DMS53 (cell line): ENCODE measurements at places on chromosomes 2 and 18.

DNA sequence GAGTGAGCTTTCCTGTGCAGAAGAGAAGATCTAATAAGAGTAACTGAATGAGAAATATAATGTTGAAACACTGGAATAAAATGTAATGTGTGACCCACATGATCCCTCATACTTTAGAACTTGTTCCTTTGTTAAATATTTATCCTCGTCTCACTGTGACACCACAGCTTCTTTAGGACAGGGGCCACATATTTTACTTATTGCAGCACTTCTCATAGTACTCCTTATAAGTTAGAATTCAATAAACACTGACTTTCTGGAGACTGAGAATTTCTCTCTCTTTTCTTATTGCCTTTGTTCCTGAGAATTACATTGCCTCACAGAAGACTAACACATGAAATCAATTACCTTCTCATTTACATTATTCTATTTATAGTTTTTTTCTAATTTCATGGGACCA, 1234.6 kb upstream of the CHAC2 start:
- DNase-seq, result no peak

DNA sequence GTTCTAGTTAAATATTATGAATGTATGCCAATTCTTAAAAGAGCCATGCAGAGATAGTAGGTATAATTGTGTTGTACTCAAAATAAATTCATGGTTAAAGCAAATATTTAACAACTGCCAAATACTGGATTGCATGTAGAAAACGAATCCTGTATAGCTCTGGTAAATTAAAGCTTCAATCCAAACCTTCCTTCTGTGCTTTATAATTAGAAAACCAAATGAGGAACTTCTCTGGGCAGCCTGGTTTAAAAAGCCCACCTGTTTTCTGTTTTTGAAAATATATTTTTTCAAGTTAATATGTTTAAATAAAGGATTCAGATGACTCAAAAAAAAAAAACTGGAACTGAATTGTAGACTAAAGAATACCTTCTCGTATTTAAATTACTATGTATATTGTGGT, 48.3 kb upstream of the ITGA4 start:
- no peak for DNase-seq

DNA sequence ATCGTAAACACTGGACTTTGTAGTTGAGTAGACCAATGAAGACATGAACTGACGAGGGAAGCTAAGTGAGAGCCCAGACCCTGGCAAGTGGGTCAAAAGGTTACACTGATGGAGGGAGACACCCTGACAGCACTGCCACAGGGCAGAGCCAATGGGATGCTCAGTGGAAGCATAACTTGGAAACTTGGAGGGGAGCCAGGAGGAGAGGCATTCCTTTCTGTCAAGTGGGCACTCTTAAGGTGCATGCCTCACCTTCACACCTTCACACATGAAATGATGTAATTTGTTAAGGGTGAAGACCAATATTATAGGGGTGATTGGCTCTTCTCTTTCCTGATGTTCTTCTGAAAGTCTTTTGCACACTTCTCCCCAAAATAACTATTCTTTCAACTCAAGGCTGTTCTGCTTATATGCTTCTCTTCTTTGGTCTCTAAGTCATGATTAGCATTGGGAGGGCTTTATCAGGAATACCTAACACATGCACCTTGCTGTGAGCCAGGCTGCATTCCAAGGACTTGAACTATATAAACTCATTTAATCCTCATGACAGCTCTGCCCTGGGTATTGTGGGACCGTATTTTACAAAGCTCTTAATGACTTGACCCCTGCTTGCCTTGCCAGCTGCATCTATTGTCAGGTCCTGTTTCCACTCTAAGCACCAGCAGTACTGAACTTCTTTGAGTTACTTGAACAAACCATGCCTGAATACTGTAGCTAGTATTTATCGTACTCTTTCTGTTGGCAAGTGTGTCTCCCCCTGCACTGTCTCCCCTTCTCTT, 19.0 kb downstream of the RPL37A start:
- DNase-seq, result no peak

GRCh38 chr2:219661955-219662395, 34.5 kb downstream of the SLC4A3 start:
- no peak for DNase-seq

- peak; percentile 75 for DNase-seq
These were observed 20.5 kb upstream of the IL1RL2 start for GRCh38 chr2:102166189-102166845.

- DNase-seq, result no peak
These were observed 58.6 kb downstream of the TMEM17 start for GRCh38 chr2:62447411-62447810.

GRCh38 chr2:43273529-43273928, 47.1 kb upstream of the ZFP36L2 start:
- DNase-seq, result no peak

DNA sequence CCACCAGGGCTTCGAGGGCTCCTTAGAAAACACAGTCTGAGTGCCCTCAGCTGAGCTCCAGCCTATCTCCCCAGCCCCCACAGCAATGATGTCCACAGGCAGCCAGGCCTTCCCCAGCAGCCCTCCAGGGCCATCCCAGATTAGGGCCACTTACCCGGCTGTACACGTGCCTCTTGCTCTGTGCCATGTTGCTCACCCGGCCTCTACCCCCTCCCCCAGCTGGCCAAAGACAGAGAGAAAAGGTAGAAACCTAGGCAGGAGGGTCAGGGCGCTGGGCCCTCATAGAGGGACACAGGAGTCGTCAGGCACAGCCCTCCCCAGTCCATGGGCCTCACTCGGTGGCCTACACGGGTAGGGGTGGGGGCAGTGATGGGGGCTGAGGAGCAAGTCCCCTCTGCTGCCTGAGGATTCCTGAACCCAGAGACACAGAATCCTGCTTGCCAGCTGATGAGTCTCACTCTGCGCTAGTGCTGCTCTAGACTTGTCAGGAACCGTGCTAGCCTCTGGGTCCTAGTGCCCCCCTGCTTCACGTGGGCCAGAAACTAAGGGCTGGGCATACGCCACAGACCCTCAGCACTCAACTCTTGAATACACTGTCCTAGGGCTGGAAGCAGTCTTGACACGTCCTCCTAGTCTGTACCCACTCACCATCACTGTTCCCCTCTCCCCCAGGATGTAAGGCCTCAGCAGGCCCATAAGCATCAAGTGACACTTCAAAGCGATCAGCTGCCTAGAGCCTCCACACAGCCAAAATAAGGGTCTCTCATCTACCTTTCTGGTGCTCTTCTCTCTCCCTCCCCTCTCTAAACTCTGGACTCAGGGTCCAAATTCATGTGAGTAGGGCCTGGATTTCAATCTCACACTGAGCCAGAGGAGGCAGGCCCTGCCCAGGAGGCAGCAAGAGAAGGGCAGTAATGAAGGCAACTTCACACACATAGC, at the start of gene DCTN1:
Gene DCTN1, minus strand, starts transcription at position 461 of the 939 bp plus-strand sequence. Its CDS starts 274 bp downstream, at position 187.
- peak; percentile 13 for DNase-seq

DNA sequence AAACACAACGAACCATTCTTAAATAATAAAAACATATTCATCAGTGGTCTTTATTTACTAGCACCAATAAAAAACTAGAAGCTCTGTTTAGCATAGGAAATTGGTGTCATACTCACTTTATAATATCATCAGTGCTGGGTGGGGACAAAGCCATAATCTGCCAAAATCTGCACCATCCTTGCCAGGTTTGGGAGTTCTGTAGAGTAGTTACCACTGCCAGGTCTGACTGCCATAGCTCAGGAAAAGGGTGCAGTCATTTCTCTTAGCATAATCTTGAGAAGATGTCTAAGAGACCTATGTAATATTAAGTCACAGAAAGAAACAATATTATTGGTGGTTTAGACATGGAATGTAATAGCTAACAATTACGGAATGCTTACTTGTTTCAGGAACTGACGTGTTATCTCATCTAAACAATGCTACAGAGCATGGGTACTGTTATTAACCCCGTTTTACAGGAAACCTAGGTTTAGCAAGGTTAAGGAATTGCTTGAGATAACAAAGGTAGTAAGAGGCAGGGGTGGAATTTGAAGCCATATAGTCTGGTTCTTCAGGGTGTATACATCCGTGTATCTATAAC, 1.6 kb upstream of the MARCHF7 start:
- DNase-seq, result no peak

- DNase-seq, result no peak
These were observed 17.7 kb downstream of the RND3 start for GRCh38 chr2:150469706-150470274.

DNA sequence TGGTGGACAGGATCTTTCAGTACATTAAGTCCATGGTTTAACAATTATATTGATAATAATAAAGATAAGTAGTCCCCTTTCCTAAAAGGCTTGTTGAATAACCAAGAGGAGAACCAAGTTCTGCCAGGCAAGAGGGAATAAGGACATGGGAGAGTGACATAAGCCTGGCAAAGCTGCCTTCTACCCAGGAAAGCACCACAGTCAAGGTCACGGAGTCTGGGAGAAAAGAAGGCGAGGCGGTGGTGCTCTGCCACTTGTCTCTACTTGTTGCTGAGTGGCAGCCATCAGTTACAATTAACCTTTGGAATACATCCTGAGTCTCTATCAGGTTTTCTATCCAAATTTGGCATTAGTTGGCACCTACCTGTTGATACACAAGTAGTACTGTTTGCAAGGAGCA, 101.7 kb upstream of the GATA6 start:
- DNase-seq, result no peak

- DNase-seq, result no peak
These were observed 71.1 kb upstream of the HPCAL1 start for GRCh38 chr2:10231551-10232085.

GRCh38 chr2:124563426-124563825, 538.3 kb downstream of the CNTNAP5 start:
- peak; percentile 18 for DNase-seq

GRCh38 chr18:34562252-34562870, 147.7 kb upstream of the DTNA start:
- DNase-seq, result no peak

- no peak for DNase-seq
These were observed 15.4 kb upstream of the GLI2 start for GRCh38 chr2:120720231-120720630.

DNA sequence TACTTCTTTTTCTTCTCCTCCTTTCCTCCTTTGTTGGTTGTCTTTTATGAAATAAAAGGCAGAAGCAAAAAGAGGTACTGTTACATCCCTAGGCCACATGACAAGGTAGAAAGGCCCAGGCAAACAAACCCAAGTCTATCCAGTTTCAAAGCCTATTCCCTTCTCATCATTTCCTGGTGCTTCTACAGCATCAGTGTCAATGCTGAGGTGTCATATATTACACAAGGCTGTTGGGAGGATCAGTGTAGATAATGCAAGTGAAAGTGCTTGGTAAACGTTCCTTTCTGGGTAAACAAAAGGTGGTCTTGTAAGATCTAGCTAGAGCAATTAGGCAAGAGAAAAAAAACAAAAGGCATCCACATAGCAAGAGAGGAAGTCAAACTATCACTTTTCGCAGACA, 64.9 kb downstream of the EVA1A start:
- DNase-seq, result peak; percentile 66

DNA sequence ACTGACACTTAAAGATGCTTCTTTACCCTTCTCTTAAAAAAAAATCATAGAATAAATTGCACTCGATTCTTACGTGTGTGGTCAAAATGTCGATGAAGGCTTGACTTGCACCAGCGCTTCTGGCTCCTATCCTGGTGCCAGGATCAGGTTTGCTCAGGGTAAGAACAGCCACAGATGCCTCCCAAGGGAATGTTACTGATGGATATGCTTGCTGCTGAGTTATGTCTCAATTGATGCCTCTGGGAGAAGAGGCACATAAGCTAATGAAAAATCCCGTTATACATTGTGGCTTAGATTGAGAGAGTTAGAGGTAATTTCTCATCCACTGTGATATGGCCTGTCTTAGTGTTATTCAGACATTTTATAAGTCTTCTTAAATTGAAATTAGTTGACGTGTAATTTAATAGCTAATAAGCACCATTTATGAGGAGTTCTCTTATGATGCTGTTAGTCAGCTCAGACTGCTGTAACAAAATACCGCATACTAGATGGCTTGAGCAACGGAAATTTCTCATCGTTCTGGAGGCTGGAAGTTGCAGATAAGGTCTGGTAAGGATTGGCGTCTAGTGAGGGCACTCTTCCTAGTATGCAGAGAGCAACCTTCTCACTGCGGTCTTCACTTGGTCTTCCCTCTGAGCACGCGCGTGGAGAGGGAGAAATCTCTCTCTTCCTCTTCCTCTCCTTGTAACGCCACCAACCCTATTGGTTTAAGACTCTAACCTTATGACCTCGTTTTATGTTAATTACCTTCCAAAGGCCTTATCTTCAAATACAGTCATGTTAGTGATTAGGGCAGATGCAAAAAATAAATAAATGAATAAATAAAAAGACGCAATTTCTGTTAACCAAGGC, 116.6 kb upstream of the NOSTRIN start:
- no peak for DNase-seq

DNA sequence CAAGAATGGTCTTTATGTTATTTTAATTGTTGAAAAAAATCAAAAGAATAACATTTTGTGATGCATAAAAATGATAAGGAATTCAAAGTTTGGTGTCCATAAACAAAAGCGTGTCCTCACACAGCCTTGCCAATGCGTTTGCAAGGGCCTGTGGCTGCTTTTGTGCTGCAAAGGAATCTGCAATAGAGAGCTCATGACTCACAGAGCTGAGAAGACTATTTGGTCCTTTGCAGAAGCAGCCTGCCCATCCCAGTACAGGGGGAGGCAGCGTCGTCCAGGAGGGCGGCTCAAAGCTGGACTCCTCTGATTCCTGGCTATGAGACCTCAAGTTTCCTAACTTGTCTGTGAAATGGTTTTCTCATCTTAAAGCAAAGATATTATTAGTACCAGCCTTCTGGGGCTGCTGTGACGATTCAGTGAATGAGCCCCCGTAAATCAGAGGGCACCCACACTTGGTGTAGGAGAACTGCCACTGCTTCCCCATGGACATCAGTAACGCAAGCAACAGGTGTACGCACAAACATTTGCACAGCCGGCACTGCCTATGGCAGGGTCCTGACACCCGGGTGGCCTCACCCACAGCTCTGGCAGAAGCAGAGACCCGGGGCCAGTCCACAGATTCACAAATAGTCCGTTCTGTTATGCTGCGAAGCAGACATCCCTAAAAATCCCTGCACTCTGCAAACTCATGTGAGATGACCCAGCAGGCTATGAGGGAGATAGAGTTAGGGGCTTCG, 70.6 kb upstream of the ASAP2 start:
- DNase-seq, result no peak

DNA sequence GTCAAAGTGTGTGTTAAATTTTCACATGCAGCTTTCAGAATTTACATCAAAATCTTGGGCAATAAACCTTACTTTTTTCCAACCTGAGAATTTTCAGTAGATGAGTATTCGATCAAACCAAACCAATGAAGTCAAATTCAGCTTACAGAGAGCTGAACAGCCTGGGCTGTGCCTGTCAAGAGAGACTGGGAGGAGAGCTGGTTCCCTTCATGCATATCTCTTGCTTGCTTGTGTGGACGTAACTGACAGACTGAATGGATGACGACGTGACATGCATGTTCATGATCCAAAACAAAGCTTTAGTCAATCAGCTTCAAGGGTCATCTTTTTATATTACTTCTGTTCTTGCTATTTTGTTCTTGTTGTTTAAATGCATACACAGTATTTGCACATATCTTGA, 145.2 kb downstream of the GALNT3 start:
- DNase-seq, result no peak

DNA sequence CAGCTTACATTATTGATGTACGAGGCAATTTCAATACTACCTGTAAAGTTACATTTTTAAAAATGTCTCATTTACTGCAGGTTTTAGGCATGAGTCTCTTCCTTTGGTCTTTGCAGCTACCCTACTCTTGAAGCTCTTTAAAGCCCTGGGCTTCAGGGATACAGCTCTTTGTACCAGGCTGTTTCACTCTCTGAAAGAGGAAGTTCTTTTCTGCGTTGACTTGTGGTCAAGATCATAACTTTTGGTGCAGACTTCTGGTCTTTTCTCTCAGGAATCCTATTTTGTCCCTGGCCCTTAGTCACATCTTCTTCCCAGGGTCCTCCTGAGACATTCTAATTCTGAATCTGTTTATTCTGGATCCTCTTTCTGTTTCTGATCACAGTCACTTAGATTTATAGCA, 16.6 kb upstream of the HRH4 start:
- no peak for DNase-seq

- no peak for DNase-seq
These were observed 170.6 kb downstream of the DLGAP1 start for GRCh38 chr18:4284528-4284927.
